Thoracic aorta (tissue), 2 donors: ENCODE measurements at places on chromosomes 2 and 18. TPM values are rescaled to one million over a fixed set of nuclear protein-coding genes. Genes with fewer than 3 reads are reported as not detected.

Gene CYP27C1
- total RNA-seq, result 0.35 TPM

DNA sequence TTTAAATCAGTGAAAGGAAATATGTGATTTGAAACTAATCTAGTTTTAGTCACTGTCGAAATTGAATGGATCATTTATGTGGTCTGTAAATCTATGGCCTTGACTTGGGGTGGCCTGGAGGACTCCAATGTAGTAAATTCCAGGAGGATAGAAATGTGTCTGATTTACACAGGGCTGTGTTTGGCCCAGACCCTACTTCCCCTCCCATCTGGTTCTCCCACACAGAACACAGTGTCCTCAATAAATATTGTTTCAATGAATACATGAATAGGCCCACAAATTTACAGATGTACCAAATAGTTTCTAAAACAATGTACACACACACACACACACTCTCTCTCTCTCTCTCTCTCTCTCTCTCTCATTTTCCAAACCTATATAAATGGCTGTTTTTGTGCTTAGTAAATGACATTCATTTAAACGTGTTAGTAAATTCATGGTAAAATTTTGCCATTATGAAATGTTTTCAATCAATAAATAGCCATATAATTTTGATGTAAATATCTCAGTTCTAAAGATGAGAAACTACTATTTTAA is 1.9 kb downstream of the CCDC68 start:
- no peak for DNase-seq

DNA sequence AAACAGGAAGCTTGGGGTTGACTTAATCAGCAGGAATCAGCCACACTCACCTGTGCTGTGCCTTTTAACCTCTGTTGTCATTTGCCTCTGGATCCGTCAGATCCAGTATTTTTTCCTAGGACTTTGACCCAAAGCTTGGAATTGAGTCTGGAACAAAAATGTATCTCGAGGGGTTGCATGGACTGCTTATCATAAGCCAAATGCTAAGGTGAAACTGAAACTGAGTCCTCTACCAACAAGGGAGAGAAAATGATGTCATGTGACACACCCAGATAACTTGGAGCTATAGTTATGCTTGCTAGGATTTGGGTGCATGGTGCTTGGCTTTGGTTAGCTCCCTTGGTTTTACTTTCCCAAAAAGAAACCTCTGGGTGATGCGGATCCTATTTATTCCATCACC is 2158.6 kb upstream of the PIK3C3 start:
- no peak for DNase-seq

GRCh38 chr2:27100036-27100435 is 13.5 kb downstream of the KHK start:
- no peak for DNase-seq

Gene LIMS1
- total RNA-seq, result 171 TPM

- DNase-seq, result no peak
Observed at GRCh38 chr18:45958730-45959129, 8.4 kb downstream of the EPG5 start.

DNA sequence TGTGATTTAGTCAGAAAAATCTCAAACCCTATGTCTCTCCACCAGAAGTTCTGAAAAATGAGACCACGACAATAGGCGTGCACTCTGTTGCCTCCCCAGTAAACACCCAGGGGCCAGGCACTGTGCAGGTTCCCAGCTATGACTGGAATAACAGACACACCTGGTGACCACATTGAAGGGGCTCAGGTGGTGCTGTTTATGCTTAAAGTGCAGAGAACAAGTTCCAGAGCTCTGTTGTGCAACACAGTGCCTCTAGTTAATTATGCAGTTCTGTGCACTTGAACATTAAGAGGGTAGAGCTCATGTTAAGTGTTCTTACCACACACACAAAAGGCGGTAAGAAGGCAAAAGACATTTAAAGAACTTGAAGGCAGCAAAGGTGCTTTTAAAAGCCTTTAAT is 52.6 kb upstream of the AFF3 start:
- no peak for DNase-seq

DNA sequence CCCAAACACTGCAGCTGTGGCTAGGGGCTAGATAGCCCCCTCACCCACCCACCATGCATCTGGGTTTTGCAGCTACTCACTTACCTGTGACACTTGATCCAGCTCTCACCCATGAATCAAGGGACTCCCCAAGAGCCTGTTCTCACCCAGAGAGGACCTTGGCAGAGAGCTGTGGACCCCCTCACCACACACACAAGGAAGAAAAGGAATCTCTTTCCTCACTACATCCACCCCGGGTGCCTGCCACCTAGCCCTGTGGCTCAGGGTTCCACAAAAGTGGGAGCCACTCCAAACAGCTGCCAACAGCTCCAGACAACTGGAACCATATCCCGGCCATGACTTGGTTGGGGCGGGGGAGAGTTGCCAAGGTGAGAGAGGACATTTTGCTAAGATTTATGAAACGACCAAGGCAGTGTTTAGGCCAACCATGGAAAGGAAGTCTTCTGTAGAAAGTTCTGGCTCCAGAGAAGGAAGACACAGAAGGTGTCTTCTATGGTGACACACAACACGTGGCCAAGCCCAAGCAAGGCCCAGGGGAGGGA is 522.1 kb upstream of the RAB6C start:
- no peak for DNase-seq

- DNase-seq, result no peak
Observed at GRCh38 chr2:20327370-20327769, 23.3 kb downstream of the PUM2 start.

Gene ZSWIM2
- not detected for total RNA-seq

GRCh38 chr18:71902482-71902881 is 641.7 kb downstream of the CBLN2 start:
- no peak for DNase-seq

DNA sequence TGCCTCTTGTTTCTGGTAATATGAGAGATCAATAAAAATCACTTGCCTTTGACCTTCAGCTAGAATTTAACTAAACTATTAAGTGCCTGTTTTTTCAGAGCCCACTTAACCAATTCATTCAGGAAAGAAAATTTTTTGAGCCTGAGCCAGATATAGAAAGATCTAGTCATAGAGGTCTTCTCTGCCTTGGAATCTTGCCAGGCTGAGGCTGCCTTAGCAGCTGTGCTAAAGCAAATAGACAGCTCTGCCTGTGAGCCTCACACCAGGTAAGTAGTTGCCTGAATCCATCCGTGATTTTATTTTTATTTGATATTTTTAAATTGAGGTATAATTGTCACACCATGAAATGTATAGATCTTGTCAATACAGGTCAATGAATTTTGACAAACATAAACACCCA is 27.4 kb downstream of the EVX2 start:
- no peak for DNase-seq

GRCh38 chr18:28036488-28036887 is 140.4 kb downstream of the CDH2 start:
- no peak for DNase-seq

DNA sequence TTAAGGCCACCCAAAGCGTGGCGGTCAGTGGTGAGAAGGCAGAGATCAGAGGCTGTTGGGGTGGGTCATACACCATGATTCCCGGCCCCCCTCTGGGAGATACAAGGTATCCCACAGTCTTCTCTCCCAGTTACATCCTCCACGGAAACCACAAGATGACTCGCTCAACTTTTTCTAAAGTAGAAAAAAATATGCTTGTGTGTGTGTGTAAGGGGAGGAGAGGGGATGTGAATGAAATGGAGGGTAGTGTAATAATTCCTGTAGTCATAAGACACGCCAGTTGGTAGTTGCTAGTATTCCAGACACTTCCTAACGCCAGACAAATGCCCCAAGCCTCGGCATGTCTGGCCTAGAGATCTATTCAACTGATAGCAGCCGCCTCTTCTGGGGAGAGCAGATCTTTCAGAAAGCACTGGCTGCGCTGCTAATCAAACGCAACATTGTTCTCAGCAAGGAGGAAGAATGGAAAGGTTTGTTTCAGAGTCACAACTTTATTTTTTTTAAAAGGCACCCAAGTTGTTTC is 143.5 kb downstream of the TGIF1 start:
- no peak for DNase-seq

GRCh38 chr2:187719510-187719909 is 165.3 kb upstream of the TFPI start:
- no peak for DNase-seq

Gene HOXD13
- not detected for total RNA-seq

- no peak for DNase-seq
Observed at GRCh38 chr2:234796045-234796591, 155.7 kb upstream of the SH3BP4 start.
